ENCODE measurements at places on chromosomes 12 and 14.

DNA sequence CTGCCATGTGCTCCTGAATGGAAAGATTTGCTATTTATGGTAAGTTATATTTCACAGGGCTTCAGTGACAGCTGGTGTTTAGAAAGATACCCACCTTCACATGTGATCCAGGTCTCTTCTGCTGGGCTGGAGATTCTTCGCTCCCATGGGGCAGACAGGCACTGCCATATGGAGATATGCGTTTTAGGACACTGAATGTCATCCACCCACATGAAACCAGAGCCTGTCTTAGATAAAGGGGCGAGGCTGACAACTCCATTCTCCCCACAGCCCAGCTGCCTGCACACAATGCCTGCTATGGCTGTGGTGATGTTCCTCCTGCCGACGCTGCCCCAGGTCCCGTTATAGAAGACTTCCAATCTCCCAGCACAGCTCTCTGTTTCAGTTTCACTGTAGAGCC, 69.4 kb downstream of the ACSM4 start:
- no peak for ATAC-seq

DNA sequence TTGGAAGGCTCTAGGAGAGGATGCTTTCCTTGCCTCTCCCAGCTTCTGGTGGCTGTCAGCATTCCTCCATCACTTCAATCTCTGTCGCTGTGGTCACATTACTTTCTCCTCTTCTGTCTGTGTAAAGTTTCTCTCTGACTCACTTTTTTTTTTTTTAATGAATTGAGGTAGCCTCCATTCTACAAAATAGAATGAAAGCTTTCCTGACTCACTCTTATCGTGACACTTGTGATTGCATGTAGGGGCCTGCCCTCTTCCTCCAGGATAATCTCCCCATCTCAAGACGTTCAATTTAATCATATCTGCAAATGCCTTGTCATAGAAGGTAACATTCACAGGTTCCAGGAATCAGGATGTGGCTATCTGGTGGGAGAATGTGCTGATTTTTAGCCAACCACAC, 153.5 kb upstream of the HMGA2 start:
- ATAC-seq, result peak; percentile 13

DNA sequence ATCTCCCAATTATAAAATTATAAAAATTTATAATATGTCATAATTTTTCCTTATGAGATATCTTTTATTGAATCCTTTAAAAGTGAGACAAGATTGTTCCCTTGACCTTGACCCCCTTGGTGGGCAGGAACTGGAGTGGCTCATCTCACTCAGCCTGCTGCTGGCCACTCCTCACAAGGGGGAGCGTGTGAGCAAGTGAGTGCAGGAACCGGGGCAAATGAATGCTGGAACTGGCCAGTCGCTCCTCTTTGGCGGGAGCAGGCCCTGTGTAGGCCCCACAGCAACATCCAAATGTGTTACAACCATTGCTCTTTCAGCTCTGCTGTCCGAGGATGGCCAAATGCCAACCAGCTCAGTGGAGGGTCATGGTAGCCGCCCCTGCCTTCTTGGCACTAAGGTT, 178.8 kb downstream of the ETNK1 start:
- no peak for ATAC-seq

- ATAC-seq, result peak; percentile 82
Observed at GRCh38 chr14:75141967-75142366, 15.1 kb upstream of the NEK9 start.

DNA sequence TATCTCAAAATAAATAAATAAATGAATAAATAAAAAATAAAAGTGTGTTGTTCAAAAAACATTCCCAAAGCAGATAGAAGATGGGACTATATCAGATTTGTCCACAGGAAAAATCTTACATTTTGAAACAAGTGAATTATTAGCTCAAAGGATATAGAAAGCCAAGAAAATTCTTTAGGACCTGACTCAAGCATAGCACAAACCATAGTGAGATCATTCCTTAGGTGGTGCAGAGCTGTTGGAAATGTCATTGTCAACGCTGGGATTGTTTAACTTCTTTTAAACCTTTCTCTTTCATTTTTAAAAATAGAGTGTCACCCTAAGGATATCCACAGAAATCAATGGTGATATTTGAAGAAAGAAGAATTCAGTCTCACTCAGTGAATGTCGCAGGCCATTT, 43.5 kb downstream of the DRAM1 start:
- no peak for ATAC-seq

All from SK-N-SH treated with all-trans-retinoic acid at 6 μM for 48 hours (cell line).